ENCODE measurements at places on chromosomes 3 and 15.

GRCh38 chr15:58438956-58439355 is 7.2 kb downstream of the LIPC start:
- no peak for DNase-seq

- DNase-seq: no peak
Measured at GRCh38 chr3:72798552-72799195, 49.6 kb downstream of the SHQ1 start.

GRCh38 chr3:194102436-194102835 is 33.5 kb upstream of the HES1 start:
- no peak for DNase-seq

GRCh38 chr3:176927706-176928581 is 269.3 kb downstream of the TBL1XR1 start:
- DNase-seq: no peak

DNA sequence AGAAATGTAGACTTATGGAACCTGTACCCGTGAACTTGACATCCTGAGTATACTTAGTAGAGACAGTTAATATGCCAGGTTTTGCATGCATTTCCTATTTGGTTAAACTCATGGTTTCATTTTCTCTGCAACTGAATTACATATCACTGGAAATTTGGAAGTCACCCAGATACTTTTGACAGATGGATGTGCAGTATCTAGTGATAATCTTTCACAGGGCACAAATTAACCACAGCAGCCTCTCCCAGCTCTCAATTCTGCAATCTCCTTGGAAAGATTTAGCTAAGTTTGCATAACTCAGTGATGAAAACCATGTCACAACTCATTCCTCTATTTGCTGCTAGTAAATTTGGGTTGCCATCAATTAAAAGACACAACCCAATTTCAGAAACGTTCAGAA is 162.3 kb upstream of the TPM1 start:
- DNase-seq: no peak

DNA sequence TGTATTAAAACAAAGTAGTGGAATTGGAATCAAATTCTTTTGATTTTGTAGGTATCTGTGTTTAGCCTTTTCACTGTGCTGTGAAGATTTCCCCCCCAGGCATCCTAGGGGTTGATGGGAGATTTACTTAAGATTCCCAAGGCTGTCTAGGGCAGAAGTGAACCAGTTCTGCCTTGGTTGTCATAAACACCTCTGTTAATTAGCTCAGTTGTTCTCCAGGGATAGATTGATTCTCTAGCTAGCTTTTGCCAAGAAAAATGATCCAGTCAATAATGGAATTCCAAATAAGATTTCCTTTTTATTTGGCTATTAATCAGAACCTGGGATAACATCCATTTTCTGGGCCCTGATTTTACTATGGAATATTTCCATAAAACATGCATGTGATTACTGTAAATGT is 12.7 kb downstream of the DAG1 start:
- no peak for DNase-seq

Data from activated CD4-positive, CD25-positive, alpha-beta regulatory T cell treated with anti-CD3 and anti-CD28 coated beads, Interleukin-2, amount 50 U/mL, for 16 hours (primary cell).